Progenitor cell of endocrine pancreas (in vitro differentiated cells): ENCODE measurements at places on chromosomes 5 and 9. TPM values are rescaled to one million over a fixed set of nuclear protein-coding genes. Genes with fewer than 3 reads are reported as not detected.

Gene CARTPT
- not detected in 2 replicates for total RNA-seq

DNA sequence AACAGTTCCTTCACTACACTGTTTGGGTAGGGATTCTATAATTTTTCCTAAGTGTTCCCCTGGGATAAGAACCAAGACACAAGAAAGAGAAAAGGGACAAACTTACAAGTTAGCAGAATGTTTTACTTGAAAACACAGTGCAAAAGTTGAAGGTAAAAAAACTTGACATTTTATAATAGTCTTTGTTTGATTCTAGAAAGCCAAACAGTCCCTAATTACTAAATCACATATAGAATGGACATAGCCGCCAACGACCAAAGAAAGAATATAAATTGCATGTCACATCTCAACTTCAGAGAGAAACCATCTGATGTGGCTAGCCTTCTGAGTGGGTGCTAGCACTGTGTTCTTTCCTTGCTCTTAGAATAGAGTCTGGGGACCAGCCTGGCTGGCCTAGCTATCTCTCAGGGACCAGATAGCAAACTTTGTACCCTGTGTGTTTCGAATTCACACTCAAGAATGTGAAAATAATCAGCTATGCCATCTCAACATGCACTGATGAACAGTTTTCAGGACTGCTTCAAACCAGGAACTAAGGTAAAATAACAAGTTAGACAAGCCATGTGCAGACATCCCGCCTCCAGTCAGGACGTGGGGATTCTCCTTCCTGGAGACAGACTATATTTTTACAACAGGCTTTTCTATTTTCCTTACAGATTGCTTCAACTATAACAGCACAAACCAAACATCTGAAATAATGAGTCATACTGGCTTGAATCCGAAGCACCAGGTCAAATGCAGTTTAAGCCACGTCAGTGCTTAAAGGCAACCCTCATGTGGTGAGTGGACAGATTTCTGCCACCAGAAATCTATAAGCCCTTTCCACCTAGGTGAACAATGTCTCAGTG is 53.7 kb downstream of the LHFPL2 start:
- DNase-seq: no peak

GRCh38 chr5:76855961-76856360 is 6.1 kb downstream of the S100Z start:
- no peak for DNase-seq

DNA sequence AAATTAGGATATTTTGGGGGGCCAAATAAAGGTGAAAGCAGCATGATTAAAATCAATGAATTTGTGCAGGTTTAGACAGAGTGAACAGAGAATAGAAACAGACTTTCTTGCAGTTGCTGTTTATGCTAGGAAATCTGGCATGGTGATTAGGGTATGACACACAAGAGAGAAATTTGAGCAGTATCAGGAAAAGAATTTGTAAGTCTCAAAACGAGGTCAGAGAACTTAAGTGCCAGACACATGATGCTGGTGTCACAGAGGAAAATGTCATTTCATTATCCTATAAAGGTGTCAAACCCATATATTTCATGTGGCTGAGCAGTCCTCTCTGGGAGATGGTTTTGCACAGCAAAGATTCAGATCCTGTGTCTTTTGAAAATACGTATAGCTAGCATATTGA is 15.7 kb downstream of the LVRN start:
- DNase-seq: no peak

Gene ARID3C
- 8.5 and 12.0 TPM in 2 replicates for total RNA-seq
